ENCODE measurements at places on chromosomes 6 and 20.

GRCh38 chr20:42567409-42567808 is 622.3 kb downstream of the PTPRT start:
- no peak for DNase-seq

DNA sequence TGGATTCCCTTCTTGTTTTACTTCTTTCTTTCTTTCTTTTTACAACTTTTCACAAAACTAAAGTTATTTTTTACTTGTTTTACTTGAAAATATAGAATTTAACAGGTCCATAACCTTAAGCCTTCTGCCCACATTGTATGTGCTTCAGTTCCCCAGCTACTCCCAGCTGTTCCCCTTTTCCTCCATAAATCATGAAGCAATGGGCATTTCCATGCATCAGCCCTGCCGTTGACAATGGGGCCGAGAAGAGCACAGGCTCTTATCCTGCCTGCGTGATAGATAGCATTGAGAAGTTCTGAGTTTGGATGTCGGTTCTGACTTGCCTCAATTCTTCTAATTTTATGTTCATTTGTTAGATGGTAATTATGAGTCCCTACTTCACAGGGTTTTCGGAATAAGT is 583.8 kb downstream of the CDH26 start:
- no peak for DNase-seq

DNA sequence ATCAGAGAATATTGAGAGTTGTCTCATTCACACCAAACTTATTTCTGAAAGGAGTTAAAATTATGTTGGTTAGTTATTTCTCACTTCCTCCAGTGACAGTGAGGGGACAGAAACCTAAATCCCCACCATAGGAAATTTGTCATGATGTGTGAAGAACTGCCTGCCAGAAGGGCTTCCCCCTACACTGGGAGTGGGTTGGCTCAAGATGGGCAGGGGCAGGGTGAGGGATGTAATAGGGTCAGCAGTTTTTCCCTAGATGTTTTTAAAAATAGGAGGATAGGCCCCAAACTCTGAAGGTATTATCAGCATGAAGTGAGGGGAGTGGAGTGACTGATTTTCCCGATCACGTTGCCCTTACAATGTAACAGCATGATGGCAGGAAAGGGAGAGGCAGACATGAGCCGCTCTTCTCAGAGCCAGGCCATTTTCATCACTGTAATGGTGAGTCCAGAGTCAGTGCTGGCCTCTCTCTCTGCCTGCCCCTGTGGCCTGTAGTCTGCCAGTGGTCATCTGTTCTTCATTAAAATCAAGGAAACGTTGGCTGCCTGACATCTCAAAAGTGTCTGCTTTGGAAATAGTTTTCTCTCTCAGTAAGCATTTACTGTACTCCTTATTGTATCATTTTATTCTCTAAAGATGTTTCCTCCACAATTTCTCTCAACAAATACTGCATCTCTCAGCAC is 59.8 kb upstream of the SYNJ2 start:
- no peak for DNase-seq

DNA sequence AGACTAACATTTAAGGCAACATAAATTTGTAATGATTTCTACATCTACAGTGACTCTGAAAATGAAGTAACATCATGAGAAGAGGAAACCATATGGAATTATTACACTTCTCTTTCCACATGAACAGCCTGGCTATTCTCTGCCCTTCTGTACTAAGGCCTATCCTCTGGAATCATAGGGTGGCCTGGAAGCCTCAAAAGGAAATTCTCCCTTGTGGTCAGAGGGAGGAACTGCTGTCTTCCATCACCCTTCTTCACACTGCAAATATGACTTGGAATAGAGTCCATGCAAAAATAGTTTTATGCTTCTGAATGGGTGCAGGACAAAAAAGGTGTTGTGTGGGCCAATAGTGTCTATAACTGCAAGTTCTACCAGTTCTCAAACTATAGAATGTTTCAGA is 44.6 kb upstream of the SH3BGRL2 start:
- DNase-seq, result peak; percentile 55

- DNase-seq, result no peak
These were observed 12.8 kb upstream of the EDN1 start for GRCh38 chr6:12277386-12277785.

- no peak for DNase-seq
These were observed 75.5 kb downstream of the ZDHHC14 start for GRCh38 chr6:157456524-157456829.

DNA sequence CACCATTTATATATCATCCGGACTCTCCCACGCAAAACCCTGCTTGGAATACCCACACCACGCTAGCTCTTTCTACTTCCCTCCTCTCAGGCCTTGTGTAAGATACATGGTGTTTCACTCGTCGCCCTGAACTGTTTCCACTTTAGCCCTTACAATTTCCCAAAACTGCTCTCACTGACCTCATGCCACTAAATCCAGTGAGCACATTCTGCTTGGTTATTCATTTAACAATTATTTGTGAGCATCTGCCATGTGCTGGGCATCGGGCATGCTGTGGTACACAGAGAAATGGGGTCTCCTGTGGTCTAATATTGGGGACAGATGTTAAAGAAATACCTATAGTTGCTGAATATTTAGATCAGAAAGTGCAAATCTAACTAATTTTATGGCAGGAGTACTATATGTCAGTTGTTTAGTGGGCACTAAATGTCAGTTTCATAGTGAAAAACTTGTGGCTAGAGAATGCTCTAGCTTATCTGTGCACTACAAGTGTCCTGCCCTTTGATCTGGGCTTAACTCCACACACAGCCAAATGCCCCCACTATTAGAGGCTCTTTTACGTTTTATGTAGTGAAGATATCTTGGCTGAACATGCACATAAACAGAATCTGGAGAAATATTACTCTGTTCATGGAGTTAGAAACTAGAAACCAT is 41.0 kb downstream of the PLEKHG1 start:
- peak; percentile 54 for DNase-seq

GRCh38 chr20:5172903-5173463 is 46.2 kb downstream of the CDS2 start:
- no peak for DNase-seq

- no peak for DNase-seq
These were observed 17.2 kb upstream of the TBC1D20 start for GRCh38 chr20:479487-479886.

DNA sequence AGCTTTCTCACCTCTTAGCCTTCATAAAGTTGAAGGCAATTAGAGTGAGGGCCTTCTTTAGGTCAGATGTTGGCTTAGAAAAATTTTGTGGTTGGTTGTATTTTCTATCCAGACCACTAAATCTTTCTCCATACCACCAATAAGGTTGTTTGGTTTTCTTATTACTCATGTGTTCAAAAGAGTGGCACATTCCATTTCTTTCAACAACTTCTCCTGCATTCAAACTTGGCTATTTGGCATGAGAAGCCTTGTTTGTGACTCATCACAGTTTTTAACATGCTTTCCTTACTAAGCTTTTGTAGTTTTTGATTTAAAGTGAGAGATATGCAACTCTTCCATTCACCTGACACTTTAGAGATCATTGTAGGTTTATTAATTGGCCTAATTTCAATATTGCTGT is 949.6 kb downstream of the TBC1D32 start:
- no peak for DNase-seq

DNA sequence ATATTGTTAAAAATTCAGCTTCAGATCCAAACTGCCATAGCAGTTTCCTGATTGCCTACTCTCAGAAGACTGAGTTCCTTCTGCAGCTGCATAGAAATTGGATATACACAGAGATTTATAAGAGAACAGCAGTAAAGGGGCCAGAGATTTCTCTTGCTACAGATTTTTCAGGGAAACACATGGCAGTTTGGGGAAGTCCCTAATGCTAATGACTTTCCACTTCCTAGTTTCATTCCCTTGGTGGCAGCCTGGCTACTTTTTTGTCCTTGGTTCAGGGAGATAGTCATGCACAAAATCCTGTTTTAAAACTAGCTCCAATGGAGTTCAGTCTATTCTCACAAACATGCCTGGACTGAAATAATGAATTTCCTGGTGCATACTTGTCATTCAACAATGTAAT is 125.3 kb upstream of the PLCB4 start:
- peak; percentile 24 for DNase-seq

- peak; percentile 53 for DNase-seq
These were observed 595 bp downstream of the FBXO5 start for GRCh38 chr6:152981989-152982903.

DNA sequence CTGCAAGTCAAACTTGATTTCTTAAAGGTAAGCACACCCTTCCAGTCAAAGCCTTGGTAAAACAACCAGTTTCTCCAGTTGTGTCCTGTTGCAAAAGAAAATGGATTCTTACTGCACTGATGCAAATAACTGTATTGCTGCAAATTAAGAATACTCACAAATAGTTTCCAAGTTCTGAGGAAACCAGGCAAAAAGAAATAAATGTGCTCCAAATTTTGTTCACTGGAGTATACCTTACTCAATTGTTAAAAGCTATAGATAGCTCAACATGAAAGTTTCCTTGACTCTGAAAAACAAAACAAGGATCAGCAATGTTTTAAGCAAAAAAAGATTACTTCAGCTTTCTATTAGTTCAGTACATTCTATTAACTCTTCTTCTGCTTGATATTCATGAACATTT is 75.2 kb downstream of the SLC16A10 start:
- DNase-seq, result peak; percentile 34

DNA sequence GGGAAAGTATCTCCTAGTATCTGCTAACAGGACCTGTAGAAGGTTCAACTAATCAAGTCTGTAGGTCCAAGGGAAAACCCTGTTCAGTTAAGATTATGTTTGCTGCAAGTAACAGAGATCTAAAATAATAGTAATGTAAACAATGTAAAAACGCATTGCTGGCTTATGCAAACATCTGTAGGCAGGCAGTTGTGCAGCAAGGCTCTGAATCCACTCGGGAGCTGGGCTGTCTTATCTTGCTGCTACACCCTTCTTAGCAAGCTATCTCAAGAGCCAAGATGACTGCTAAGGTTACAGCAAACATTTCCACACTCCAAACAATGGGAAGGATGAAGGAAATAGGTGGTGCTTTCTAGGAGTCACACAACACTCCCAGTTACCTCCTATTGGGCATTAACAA is 397.3 kb upstream of the NRSN1 start:
- peak; percentile 90 for DNase-seq

DNA sequence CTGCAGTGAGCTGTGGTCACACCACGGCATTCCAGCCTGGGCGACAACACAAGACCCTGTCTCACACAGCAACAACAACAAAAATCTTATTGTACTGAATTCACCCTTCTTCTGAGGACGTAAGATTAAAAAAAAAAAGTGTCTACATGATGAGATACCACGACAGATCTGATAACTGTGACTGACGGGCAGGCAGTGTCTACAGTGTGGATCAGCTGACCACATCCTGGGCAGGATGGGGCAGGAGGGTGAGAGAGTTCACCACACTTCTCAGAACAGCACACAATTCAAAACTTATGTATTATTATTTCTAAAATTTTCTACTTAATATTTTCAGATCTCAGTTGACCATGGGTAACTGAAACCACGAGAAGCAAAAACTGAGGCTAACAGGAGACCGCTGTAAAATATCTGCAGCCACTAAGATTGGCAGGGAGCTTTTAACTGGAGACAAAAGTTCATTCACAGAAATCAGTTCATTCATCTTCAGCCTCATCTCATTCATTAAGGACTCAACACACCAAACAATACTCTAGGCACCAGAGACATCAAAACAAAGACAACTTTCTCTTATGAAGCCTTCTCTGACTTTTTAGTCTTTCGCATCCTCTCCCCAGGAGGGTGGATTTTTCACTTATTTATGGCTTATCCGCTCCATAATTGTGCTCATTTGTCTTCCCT is 15.7 kb upstream of the NHSL1 start:
- DNase-seq, result no peak

DNA sequence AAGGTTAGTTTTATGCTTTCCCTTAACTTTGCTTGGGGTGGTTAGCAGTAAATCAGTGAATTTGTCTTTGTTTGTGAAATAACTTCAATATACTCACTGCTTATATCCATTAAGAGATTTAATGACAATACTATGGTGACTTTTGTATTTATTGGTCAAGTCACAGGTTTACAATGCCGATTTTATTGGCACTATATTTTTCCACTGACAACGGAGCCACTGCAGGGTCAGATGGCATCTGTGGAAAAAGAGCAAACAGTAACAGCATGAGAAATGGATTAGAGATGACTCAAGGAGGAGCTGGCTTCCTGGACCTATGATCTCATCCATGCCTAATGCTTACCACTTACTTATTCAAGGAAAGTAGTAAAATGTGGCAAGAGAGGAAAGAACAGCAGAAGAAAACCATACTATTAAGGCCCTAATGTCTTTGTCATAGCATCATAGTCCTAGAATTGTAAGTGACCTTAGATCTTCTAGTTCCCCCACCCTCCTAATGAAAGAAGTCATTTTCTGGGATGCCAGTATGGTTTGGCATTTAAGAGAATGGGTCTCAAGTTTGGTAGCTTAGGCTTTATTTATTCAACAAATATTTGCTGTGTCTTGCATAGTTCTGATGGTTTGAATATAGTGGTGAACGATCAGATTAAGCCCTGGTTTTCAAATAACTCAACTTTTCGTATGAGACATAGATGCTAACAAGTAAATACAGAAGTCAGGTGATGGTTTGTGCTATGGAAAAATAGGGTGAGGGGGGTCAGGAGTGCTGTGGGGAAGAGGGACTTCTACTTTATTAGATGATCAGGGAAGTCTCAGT is 18.5 kb downstream of the RNF144B start:
- no peak for DNase-seq

DNA sequence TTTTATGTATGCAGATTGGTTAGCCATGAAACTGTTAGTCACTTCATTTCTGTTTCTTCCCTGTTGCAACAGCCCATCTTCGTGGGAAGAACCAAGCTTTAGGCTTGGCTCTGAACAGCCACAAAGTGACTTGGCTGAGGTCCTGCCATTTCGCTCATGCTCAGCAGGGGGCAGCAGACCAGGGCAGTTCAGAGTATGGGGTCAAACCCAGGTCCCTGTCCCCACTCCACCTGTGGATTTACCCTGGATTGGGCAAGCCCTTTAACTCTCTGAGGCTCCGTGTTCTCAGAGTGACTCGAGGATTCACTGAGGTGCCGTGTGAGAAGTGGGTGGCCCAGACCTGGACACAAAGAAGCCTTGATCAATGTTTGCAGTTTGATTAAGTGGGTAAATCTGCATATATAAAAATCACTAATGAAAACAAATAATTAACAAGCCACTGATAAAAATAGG is 19.8 kb upstream of the MAP1LC3A start:
- peak; percentile 82 for DNase-seq

- peak; percentile 48 for DNase-seq
These were observed 202.5 kb upstream of the ASCC3 start for GRCh38 chr6:101083533-101084175.

- DNase-seq, result peak; percentile 94
These were observed at the start of gene CUL9 for GRCh38 chr6:43181942-43182860. Gene CUL9, plus strand, starts transcription at chr6:43182196. Its CDS starts 2,115 bp downstream, at chr6:43184311.

DNA sequence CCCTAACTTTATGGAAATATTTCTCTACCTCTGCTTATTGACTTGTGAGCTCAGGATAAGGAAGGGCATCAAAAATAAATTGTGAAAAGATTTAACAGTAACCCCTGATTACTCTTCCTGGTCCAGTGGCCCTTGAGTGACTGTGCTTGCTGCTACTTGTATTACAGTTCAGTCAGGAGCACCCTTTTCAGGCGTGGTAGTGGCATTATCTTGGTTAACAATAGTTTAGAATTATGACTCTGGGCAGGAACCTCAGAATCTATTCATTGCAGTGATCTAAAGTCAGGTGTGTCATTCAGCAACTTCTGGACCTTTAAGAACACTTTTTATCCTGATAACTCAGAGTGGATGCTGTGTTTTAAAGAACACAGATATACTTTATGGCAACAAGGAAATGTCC is 43.4 kb downstream of the FAM135A start:
- no peak for DNase-seq

GRCh38 chr20:46797206-46797605 is 87.8 kb downstream of the SLC2A10 start:
- no peak for DNase-seq

Data from OCI-M1 (cell line).